Stimulated activated CD8-positive, alpha-beta memory T cell treated with anti-CD3 and anti-CD28 coated beads, Interleukin-15, amount 100 ng/mL, for 48 hours (primary cell): ENCODE measurements at places on chromosomes 16 and 17.
A peak's percentile ranks its signal among the peaks of the same experiment; 100 is the strongest.

DNA sequence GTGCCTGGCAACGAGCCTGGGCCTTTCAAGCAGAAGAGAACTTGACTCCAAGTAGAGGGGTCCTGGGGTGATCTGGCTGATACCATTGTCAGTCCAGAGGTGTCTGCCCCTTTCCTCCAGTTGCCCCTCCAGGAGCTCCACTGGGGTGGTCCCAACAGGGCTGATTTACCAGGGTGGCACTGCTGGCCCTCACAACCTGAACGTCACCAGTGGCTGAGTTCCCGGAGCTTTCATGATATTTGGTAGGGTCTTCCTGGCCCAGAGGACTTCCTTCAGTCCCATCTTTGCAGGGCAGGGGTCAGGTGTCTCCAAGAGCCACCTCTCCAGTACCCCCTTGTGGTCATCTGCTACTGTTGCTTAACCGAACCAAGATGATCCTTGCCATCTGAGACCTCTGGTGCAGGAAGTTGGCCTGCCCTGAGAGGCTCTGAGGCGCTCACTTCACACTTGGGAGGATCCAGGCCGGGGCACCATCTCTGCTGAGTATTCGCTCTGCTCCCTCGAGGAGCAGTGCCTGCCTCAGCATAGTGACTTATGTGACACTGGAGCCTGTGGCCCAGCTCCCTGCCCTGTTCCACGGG, 3.5 kb downstream of the LIMD2 start:
- DNase-seq = no peak

DNA sequence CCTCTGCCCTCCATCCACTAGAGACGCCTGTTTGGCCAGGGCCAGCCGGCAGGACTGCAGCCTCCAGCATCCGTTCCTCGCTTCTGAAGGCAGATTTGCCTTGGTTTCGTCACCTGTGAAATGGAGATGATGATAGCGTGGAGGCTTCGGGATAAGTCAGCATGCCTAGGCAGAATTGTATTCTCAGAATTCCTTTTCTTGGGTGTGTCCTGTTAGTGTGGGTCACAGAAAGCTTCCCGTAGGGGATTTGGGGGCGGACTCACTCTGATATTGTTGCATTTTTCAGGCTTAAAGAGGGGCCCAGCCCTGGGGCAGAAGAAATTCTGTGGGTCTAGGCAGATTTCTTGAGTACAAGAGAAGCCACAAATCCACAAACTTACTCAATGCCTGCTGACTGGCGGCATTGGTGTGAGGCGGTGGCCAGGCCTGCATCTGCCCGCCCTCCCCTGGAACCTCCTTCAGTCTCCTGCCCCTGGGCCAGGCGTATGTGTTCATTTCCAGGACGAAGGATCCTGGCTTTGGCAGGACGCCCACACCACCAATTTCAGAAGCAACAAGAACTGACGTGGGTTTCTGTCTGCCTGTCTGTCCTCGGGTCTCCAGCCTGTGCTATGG, 17.6 kb downstream of the CCDC42 start:
- DNase-seq = no peak

DNA sequence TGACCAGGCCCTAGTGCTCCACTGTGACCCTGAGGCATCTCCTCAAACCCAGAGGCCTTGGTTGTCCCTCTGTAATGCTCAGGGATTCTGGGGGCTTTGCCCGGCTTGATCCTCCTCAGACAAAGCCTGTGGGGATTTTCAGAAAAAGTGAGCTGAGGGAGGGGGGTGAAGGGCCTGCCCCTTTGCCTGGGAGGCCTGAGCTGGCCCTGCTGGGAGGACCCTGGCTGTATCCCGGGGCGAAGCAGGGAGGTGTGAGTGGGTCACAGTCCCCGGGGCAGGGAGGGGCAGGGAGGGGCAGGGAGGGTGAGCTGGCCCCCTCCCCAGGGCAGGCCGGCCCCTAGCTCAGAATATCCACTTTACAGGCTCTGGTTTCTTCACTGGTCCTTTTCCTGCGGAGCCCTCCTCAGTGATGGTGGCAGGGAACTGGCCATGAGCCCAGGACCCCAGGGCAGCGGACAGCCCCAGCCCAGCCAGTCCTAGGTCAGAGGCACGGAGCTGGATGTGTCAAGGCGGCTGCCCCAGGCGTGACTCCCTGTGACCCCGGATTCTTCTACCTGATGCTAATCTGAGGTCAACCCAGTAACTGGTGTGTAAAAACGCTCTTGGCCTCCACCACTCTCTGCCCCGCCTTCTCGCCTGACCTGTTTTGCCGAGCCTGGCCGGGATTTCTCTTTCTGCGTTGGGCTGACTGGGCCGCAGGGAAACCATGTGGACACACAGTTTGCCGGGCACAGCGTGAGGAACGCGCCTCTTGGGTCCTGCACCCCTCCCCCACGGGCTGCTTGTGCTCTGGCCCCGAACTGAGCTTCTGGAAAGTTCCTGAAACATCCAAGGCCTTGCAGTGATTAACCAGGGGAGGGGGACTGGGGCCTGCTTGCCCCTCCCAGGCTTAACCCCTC, 5.8 kb upstream of the FASN start:
- no peak for DNase-seq

GRCh38 chr17:62336527-62336926, 43.8 kb upstream of the EFCAB3 start:
- DNase-seq = no peak

DNA sequence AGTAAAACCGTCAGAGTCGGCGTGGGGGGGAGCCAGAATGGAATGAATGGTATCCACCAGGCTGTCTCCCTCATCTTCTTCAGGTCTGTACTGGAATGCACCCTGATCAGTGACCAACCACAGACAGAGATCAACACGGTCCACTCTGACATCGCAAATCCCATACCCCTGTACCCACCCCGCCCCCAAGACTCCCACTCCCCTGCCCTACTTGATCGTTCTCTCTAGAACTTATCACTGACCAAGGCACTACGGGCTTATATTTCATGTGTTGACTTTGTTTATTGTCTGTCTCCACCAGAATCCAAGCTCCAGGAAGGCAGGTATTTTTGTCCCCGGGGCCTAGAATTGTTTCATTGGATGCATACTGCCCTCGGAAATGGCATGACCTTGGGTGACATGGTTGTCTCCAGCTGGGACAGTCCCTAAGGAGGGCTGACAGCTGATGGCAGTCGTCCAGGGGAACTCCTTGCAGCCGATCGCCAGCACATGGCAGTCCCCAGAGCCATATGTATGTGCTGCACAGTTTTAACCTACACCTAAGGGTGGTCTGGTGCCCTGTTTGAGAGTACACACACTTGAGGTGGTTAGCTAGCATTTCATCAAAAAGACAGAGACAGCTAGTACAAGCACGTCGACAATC, 526 bp upstream of the MFSD6L start:
- DNase-seq = no peak

GRCh38 chr17:15919466-15919865, 25.5 kb upstream of the ADORA2B start:
- no peak for DNase-seq

DNA sequence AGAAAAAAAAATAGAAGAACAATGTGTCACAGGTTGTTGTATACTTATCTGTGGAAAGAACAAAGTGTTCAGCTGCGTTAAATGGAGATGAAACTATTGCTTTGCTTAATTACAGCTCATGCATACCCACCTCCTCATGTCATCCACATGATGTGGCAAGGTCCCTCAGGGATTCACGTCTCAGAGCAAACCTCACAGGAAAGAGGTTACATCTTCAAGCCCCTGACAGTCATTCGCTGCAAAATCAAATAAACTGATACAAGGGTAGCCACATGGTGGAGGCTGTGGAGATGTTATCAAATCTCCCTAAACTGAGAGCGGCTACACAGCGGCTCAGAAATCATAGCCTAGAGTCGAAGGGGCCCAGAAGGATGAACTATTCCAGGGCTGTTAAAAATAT, 21.1 kb downstream of the GINS3 start:
- no peak for DNase-seq

DNA sequence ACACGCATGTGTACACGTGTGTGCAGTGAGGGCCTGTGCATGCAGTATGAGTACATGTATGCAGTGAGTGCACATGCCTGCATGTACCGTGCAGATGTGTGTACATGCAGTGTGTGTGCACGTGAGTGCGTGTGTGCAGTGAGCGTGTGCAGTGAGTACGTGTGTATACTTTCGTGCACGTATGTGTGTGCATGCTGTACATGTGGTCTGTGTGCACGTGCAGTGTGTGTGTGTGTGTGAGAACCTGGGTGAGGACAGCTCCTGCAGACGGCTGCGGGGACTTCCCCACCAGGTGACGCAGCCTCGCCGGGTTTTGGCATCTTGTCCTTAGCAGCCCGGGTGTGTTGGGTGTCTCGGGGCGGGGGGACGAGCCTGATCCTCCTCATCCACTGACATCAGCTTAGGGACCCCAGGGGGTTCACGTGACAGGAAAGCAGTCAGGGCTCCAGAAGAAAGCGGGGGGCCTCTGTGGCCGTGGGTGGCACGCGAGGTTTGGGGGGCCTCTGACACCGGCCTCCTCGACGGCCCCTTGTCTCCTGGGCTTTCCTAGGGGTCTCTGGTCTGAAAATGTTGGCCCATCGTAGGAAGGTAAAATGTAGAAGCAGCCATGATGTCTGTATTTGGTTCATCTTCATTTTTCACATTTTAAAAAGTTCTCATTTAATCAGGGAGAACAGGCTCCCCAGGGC, 119.6 kb upstream of the ZNF750 start:
- no peak for DNase-seq

- DNase-seq = no peak
Observed at GRCh38 chr17:78919861-78920450, 5.2 kb downstream of the TIMP2 start.

GRCh38 chr16:63629272-63629671, 1492.6 kb downstream of the CDH11 start:
- DNase-seq = no peak

GRCh38 chr16:27759967-27760788, 210.2 kb downstream of the KATNIP start:
- DNase-seq = no peak

- DNase-seq = no peak
Observed at GRCh38 chr16:2803545-2804195, 5.4 kb downstream of the PRSS41 start.

- DNase-seq = no peak
Observed at GRCh38 chr17:77217123-77217522, 76.4 kb downstream of the SEC14L1 start.

DNA sequence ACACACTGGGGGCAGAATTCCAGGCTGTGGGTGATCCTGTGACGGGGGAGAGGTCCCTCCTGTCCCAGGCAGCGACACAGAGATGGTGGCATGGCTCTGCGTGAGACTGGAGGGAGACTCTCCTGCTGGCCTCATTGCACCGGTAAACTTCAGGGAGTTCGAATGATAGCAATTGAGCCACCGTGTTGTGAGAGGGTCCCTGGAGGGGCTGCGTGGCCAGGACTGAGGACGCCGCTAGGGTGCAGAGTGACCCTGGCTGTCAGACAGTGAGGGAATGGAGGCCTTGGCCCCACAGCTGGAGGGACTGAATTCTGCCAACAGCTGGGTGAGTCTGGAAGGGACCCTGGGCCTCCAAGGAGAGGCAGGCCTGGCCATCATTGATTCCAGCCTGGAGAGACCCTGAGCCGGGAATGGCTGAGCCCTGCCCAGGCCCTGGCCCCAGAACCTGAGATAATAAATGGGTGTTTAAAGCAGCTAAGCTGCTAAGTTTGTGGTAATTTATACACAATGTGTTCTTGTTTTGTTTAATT, 32.6 kb downstream of the CCDC57 start:
- DNase-seq = no peak

GRCh38 chr17:42422412-42422957, 571 bp downstream of the CAVIN1 start:
- peak; percentile 15 for DNase-seq

GRCh38 chr17:39393736-39394135, 7.7 kb downstream of the FBXL20 start:
- DNase-seq = no peak

DNA sequence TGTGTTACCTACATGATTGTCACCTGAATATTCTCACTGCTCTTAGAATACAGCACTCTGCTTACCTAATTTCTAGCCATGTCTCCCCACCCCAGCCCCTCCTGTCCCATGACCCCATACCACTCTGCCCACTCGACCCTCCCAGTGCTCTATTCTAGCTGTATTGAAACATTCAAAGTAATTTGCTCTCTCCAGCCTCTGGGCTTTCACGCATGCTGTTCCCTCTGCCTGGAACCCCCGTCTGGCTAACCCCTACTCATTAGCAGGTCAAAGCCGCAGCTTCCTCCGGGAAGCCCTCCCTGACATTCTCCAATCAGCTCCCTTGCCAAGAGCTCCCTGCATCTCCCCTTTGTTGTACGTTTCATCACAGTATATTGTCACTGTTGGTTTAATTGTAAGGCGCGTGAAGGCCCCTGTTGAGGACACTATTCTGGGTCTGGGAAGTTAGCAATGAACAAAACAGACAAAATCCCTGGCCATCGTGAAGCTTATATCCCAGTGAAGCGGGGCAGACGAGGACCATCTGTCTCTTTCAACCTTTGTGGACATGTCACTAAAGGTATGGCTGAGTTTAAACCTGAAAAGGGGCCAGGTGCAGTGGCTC, 72.3 kb upstream of the LHX1 start:
- no peak for DNase-seq

DNA sequence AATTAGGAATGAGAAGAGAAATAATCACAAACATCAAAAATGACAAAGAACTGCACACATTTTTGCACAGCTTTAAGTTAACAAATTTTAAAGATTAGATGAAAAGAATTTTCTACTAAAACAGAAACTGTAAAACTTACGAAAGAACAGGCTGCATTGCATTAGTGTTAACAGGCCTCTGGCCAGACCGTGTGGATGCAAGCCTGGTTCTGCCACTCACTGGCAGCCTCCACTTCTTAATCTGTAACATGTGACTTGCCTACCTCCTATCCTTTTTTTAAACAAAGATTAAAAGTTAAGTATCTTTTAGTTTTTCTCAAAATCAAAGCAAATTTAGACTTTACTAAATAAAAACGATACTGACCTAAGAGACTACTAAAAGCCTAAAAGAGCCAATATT, 37.5 kb downstream of the CREBBP start:
- DNase-seq = no peak

GRCh38 chr17:50686494-50687199, 21.1 kb downstream of the ANKRD40 start:
- DNase-seq = no peak

DNA sequence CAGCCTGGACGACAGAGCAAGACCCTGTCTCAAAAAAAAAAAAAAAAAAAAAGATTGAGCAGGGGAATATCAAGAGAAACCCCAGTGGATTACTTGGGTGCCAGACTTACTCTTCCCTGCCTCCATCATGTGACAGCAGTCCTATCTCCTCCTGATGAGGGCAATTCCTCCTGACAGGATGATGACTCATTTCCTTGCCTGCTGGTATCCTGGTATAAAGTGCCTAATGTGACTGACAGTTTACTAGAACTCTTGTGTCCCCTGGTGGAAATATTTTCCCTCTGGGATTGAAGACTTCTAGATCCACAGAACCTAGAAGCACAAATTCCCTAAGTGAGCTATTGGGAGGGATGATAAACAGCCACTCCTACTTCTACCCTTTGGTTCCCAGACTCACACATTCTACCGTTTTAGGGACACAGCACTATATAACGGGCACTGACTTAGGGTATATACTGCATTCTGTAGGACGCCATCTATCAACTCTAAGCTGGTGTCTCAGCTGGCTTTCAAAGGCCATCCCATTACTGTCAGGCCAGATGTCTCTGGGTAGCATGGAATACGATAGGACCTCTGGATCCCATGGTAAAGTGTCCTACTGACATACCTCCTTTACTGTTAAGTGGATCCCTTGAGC, 114.6 kb upstream of the MED13 start:
- no peak for DNase-seq
